ENCODE measurements at places on chromosomes 6 and 20.

DNA sequence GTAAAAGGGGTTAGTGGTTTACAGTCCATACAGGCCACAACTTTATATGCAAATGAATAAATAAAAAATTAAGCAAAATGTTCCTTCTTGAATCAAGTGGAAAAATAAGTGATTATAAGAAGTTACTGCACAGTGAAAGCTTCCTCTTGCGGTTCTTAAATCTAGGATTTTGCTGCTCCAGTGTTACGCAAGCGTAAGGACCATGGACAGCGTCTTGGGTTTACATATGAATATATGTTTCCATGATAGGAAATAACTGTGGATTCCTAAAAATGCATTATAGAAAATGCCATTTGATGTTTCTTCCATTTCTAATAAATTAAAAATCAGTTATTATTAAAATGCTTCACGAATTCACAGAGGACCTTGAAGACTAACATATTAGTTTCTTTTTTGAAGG, 176.6 kb upstream of the POU3F2 start:
- peak; percentile 43 for DNase-seq

DNA sequence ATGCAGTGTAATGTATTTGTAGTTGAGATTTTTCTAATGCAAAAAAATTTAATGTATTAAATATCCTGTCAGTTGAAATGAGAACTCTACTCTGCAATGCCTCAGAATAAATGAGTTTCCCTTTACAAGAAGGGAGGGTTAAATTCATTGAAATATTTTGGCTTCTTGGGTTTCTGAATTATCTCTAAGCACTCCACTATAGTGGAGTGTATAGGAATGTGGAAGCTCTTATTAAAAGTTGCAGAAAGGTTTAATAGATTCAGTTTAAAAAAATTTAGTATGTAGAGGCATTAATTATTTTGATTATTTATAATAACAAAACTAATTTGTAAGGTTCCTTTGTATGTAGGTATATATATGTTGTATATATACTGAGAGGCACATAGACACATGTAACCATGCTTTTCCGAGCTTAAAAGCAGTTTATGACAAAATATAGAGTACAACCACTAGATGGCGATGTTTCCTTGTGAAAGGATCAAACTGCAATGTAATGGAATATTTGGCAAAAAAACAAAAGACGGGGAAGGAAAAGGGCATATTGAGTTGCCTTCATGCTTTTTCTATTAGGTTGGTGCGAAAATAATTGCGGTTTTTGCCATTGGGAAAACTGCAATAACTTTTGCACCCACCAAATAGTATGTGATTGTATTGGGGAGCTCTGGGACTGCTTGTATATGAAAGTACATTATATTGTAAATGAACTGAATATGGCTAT, 144.2 kb downstream of the MYO6 start:
- DNase-seq, result peak; percentile 68

GRCh38 chr6:119205911-119206618, 127.6 kb upstream of the FAM184A start:
- no peak for DNase-seq

DNA sequence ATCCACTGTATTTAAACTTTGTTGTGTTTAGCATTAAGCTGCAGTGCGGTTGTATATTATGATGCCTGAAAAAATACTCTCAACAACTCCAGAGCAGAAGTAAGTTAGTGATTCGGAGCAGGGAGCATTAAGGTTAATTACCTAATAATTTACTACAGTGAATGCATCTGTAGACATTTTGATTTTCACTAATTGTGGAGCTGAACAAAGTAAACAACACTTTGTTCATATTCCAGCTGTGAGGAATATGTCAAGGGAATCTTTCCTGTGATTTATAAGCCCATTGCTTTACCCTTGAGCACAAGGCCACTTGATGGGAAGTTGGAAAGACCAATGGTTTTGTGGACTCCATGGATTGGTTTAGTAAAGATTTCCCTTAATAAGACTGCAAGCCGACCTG, 77.1 kb downstream of the CBLN4 start:
- no peak for DNase-seq

DNA sequence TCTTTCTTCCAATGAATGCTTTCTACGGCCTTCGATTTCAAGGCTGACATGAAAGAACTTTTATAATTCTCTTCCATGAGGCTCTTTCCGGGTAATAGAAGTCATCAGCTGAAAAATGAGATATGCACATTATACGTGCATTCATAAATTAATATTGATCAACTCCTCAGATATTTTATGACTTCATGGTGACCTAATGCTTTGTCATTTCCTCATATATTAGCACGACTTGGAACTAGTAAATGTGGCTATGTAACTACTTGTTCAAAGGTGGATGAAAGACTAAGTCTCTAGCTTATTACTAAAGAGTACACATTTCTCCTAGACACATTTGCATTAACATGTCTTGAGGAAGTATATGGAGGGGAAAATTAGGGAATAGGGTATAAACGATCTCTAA, 168.8 kb downstream of the HDGFL1 start:
- no peak for DNase-seq

- DNase-seq, result no peak
Observed at GRCh38 chr6:84242265-84242664, 14.8 kb upstream of the CEP162 start.

DNA sequence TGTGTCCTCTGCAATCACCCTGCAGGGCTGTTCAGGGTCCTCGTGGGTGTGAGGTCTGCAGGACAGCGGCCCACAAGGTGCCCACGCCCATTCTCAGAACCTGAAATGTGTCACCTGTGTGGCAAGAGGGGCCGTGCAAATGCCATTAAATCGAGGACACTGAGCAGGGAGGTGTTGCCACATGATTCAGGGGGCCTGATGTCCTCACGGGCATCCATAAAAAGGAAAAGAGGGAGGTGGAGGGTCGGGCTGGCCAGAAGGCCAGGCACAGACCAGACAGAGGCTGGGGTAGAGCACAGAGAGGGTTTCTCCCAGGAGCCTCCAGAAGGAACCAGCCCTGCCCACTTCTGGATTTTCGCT, 239.6 kb downstream of the ERMARD start:
- no peak for DNase-seq

GRCh38 chr6:49528571-49528970, 21.9 kb upstream of the C6orf141 start:
- no peak for DNase-seq

DNA sequence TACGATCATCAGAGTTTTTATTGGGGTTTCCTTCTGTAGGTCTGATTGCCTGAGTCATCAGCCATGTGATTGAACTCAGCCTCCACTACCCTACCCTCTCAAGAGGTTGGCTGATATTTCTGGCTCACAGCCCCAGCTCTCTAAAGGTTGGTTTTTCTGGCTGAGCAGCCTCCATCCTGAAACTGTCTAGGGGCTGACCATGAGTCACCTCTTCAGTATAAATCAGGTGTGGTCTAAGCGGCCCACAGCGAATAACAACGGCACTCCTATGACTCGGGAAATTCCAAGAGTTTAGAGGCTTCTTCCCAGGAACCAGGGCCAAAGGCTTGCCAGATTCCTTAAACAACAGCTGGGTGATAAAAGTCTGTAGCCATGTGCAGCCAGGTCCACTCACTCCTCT, 115.5 kb downstream of the SOD2 start:
- no peak for DNase-seq

GRCh38 chr6:14674867-14675648, 557.5 kb downstream of the CD83 start:
- no peak for DNase-seq

DNA sequence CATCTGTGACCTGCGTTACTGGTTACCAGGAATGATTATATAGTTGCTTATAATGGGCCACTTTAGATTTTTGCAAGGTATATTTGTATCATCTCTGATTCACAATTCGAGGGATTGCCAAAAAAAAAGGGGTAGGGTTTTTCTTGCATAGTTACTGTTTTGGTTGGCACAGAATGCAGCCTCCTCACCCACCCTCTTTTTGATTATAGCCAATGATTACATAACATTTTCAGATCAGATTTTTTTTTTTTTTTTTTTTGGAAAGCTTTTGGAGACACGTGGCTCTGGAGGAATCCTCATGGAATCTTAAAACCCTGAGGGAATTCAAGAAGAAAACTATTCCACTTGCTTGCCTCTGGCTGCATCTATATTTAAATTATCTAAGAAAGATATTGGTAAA, 53.7 kb downstream of the UST start:
- DNase-seq, result no peak

- no peak for DNase-seq
Observed at GRCh38 chr6:143980921-143981320, 27.1 kb downstream of the PLAGL1 start.

DNA sequence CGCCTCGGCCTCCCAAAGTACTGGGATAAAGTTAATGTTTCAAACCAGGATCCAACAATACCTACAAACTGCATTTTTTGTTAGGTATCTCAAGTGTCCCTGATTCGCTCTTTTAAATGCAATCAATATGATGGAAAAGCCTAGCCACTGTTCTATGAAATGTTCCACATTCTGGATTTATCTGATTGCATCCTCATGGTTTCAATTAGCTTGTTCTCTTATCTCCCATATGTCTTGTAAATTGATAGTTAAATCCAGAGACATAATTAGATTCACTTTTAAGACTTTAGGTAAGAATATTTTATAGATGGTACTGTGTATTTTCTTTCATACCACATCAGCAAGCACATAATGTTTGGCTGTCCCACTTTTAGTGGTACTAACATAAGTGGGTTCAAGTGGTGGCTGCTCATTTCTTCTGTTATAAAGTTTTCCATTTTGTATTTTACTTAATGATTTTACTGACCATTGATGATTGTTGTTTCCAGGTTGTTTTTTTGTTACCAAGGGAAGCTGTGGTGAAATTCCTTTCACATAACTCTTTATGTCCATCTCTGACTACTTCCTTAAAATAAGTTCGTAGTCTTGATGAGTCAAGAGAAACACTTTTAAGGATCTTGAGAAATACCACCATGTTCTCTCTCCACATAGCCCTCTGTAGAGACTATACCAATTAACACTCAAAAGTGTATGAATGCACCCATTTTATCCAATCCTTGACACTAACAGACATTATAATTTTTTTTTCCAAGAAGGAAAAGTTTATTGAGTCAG, 40.5 kb downstream of the RNGTT start:
- DNase-seq, result no peak

- no peak for DNase-seq
Observed at GRCh38 chr6:14520029-14520428, 402.5 kb downstream of the CD83 start.

Data from hematopoietic multipotent progenitor cell treated with erythropoietin and hydrocortisone succinate and interleukin-3 and kit ligand, for 8 days (in vitro differentiated cells).